ENCODE measurements at places on chromosomes 6 and 20.

GRCh38 chr6:109998159-109998785 lies 20.2 kb downstream of the GPR6 start:
- no peak for DNase-seq

DNA sequence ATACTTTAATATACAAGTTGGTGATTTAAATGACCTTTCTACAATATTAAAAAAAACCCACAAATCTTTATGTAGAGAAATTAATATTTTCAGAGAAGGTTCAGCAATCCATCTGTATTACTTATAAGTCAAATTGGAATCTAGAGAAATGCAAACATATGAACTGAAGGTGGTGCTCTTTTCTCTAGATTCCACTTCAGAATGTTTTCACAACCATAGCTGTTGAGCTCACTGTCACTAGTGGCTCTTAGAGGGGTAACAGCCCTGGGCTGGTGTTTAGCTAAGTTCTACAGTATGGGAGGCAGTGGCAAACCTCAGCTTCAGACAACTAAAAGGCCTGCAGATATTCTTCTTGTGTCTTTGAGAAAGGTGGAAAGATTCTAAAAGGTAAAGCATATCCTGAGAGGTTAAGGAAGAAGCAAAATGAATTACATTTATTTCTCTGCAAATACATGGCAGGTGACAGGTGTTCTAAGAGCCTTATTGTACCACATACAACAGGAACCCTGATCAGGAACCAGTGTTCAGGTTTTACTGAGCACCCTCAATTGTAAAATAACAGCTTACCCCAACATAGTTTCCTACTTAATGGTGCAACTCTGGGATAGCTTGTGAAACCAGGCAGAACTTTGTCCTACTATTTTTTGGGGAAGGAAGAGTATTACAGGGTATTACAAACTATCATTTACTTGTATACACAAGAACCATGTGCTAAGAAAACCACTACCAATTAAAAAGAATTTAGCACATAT lies 56.6 kb upstream of the SAMHD1 start:
- DNase-seq = no peak

DNA sequence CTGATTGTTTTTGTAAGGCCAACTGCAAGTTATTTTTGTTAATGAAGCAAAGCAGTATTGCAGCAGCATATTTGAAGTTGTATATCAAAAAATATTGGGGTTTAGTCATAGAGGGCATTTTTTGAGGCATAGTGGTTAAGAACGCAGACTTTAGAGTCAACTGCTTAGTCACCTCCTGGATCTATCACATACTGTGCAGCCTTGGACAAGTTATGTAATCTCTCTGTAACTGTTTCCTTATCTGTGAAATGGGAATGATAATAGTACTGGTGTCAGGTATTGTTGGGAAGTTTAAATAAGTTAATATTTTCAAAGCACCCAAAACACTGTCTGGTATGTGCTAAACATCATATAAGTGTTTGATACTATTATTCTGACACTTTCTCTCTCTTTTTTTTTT lies 27.2 kb upstream of the EFHC1 start:
- DNase-seq = no peak

DNA sequence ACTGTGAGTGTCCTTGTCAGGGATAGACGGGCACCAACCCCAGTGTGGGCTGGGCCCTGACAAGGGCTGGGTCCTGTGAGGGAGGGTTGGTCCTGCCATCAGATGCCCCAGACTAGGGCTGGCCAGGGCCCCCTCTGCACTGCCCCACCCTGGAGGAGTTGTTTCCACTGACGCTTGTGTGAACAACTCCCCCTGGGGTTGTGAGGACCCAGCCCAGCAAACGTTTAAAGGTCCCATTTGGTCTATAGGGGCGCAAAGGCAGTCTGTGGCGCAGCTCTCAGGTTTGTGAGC lies 104.1 kb downstream of the BMP7 start:
- DNase-seq = no peak

DNA sequence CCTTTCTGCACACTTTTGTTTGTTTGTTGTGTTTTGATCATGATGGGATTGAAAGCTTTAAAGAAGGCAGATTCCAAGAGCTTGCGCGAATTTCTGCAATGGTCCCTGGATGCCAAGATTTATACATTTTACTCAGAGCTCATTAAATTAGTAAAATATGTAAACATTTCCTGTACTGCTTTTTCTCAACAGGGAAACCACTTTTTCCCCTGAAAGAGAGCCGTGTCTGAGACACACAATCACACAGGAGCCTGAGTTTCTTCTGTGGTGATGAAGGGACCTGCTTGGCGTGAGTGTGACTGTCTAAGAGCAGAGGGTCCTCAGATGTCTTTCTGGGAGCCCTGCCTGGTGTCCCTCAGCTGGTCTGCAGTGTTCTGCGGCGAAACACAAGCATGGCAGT lies 12.1 kb upstream of the TAGAP start:
- DNase-seq = no peak

- DNase-seq = no peak
These were observed 103.2 kb downstream of the FBXO5 start for GRCh38 chr6:152879681-152880080.

DNA sequence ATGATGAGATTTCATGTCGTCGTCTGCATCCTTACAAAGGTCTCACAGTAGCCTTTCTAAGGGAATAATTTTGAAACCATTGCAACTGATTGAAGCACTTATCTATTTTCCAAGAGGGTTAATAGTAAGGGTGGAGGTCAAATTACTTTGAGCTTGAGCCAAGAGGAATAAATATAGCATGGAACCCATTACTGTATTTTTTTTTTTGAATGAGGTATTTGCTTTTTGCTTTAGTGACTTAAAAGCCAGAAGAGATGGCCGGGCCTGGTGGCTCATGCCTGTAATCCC lies 78.3 kb downstream of the SCAND1 start:
- no peak for DNase-seq

DNA sequence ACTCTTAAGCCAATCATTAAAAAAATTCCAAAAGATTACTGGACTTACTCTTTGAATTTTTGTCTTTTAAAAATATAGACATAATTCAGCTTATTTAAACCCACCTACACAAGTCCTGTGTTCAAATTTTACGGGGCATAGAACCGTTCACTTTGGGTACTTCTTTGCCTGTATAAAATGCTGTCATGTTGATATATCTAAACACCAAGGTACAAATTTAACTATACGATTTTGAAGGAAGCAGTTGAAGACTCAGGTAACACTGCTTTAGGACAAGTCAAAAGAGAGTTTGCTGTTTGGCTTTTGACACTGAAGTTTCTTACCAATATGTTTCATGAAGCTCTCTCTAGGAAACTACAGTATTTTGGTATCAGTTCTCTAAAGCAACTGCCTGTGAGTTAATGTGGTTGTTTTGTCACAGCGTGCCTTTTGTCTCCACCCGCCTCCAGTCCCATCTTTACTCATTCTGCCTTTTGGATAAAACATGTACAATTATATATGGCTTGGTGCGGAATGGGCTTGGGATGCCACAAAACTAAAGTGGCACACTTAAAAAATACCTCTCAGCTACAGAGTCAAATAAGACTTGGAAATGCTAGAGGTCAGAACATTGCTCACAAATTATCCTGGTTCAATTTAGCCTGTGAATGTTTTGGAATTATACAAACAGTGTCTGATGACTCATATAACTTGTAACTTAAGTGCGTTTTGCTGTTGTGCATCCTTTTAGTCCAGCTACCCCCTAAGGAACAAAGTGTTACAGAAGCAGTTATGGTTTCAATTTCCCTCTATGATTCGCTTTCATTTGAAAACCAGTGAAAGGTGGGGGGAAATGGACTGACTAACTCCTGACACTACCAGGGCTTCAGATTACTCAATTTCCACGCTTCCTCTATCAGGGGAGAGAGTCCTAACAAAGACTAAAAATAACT lies 38.7 kb downstream of the RGS17 start:
- DNase-seq = no peak

DNA sequence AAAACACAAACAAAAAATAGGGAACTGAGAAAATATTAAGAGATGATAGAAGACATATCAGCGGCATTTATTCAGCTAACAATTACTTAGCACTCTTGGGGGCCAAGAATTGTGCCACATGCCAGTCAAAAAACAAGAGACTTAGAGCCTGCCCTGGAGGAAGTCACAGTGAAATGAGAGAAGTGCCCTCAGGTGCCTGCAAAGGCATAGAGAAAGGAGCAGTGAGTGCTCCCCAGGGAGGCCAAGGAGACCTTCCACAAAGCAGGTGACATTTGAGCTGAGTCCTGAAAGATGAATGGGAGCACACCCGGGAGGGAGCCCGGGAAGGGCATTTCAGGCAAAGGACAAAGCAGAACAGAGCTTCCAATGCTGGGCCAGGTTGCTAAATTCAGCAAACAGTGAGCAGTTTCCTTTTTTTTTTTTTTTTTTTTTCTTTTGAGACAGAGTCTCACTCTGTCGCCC lies 184.7 kb upstream of the JARID2 start:
- DNase-seq = no peak

DNA sequence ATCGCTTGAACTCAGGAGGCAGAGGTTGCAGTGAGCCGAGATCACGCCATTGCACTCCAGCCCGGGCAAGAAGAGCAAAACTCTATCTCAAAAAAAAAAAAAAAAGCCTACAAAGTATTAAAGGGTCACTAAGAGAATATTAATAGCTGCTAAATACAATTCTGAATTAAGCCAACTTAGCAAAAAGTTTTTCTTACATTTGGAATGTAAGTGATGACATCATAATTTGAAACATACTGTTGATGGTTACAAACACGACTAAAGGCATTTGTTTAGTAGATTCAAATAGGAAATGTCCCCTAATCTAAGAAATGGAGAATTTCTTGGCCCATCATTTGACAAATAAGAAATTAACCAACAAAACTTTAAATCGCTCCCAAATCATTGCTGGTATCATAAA lies 282.8 kb downstream of the RNGTT start:
- no peak for DNase-seq

- DNase-seq = no peak
These were observed 374.0 kb upstream of the ZFP64 start for GRCh38 chr20:52565614-52566013.

GRCh38 chr6:167850782-167851181 lies 24.1 kb downstream of the AFDN start:
- DNase-seq = no peak

- DNase-seq = no peak
These were observed 183.7 kb downstream of the CD109 start for GRCh38 chr6:73879501-73880293.

DNA sequence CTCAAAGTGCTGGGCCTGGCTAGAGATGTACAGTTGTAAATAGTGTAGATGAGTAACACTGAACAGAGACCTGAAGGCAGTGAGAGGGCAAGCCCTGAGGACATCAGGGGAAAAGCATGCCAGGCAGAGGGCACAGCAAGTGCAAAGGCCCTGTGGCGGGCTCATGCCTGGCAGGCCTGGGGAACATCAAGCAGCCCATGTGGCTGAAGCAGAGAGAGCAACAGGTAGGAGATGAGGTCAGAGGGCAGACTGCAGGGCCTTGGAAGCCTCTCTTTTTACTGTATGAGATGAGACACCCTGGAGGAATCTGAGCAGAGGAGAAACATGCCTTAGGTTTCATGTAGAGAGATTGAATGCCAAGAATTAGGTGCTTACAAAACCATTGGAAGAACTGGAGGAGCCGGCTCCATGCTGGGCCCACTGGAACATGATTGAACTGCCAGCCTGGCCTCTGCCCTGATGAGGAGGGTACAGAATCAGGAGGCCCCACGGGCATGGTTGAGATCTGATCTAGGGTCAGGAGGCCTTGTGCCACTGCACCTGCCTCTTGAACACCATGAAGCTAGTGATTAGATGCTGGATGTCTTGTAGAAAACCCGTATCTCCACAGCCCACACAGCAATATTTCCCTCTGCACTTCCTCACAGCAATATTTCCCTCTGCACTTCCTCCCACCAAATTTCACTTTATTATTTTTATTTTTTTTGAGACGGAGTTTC lies 5.9 kb upstream of the HMGA1 start:
- no peak for DNase-seq

- no peak for DNase-seq
These were observed 68.9 kb downstream of the MDGA1 start for GRCh38 chr6:37628611-37629320.

GRCh38 chr20:13302647-13303450 lies 81.8 kb downstream of the ISM1 start:
- no peak for DNase-seq

DNA sequence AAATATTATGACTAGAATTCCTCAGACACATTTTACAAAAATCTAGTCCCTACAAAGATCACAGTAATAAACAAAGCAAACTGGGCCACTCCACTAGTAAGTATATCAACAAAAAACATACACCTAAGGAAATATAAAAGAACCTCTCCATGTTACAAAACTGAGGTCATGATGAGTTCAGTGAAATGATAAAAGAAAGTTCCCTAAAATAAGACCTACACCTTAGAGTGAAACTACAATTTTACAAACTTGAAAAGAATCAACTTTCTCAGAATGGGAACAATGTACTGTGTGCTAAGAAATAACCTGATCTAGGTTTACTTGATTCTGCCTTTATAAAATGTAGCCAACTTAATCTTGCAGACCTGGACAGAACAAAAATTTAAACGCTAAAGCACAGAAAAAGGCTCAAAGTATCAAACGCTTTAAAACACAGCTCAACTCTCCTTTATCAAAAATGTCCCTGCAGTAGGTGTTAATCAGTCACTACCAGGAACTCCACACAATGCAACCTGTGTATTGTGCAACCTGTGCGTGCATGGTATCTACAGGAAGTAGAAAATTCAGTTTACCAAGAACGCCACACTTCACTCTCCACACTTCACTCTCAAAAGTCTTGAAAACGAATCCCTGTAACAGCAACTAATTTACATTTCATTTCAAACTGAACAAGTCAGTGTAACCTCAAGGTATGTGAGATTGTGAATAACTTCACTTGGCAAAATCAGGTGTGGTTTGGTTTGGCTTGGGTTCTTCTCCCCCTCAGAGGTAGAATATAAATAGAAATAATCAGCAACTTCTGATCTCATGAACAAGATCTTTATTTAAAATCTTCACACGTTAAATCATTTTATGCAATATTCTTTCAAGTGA lies 1.8 kb downstream of the RALGAPA2 start:
- DNase-seq = no peak

- DNase-seq = no peak
These were observed 95.3 kb upstream of the MAN1A1 start for GRCh38 chr6:119444642-119445557.

- DNase-seq = no peak
These were observed 87.2 kb downstream of the BMP7 start for GRCh38 chr20:57179265-57179664.

DNA sequence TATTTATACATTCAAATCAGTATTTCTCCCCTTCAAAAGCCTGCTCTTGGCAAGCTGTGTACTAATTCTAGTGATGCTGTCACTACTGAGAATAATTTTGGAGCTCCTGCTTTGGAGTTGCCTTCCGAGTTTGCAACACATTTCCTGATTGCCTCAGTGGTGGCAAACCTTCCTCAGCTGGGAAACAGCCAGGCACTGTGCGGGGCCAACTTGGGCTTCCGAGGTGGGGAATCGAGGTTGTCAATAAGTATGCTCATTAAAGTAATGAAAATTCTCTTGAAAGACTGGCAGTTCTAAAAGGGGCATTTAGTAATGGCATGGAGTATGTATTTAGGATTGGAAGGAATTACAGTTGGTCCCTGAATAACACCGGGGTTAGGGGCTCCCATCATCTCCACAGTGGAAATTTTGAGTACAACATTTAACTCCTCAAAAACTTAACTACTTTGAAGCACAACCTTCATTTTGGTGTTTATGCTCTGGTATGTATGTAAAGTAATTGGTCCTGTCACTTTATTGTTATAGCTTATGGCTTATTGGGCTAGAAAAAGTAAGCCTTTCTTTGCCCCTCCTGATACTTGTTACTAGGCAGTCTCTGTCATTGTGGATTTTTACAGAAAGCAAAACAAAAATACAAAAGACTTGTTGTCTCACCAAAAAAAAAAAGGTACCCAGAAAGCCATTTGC lies 2.7 kb downstream of the PAQR8 start:
- no peak for DNase-seq

Data from pancreas (tissue), 10 donors.